Panc1 (cell line): ENCODE measurements at places on chromosomes 13 and 19. TPM values are rescaled to one million over a fixed set of nuclear protein-coding genes. Genes with fewer than 3 reads are reported as not detected.

DNA sequence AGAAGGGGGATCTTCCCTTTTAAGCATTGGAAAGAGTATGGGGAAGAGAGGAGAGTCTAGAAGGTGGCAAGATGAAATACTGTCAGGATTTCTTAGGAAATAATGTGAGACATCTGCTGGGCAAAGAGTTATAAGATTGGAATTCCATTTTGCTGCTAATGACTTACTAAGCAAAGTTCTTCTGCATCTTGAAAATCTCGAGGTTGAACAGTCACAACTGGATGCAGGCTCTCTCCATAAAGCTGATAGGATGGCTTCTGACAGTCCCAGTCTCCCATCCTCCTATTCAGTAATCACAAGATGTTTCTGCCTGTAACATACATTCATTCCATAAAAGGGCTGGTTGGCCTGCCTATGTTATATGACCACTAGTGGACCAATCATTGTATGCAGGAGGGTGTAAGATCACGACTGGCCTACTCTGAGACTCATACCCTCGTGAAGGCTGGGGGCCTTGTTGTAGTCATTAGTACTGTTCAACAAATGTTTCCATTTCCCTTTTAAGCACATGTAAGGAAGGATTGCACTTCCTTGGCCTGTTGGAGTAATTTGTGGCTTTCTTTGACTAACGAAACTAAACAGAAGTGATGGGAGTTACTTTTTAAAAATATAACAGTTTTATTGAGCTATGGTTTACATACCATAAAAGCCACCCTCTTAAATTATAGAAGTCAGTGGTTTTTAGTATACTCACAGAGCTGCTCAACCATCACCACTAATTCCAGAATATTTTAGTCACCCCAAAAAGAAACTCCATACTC, 45.0 kb upstream of the TDRD3 start:
- no peak for DNase-seq

DNA sequence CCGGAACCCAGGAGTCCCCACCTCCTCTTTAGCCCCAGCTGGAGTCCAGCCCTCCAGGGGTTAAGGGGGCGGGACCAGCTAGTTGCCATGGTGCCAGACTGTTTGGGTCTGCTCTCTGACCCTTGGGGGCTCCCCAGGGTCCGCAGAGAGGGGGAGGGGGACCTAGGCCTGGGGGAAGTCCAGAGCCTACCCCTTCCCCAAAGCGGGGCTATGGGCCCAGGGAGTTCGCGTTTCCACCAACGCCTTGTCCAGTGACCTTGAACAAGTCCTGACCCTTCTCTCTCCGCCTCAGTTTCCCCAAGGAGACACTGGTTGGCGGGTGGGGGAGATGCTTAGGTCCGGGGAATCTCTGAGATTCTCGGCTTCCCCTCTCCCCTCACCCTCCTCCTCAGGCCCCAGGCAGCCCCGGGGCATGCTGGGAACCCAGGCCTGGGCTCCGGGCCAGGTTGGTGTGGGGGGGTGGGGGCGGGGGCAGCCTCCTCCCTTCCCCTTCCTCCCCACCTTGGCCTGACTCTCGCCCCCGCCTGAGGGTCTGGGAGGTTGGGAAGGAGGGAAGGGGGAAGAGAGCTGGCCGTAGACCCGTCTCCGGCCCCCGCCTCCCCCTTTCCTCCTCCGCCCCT, 2.6 kb upstream of the SPACA6 start:
- DNase-seq = no peak

- no peak for DNase-seq
These were observed 22.0 kb downstream of the SIN3B start for GRCh38 chr19:16851031-16851712.

GRCh38 chr13:51698352-51698751, 105.6 kb downstream of the DHRS12 start:
- DNase-seq = no peak

Gene TMEM221
- total RNA-seq = 0.39 TPM

Gene CD70
- 45.4 TPM for total RNA-seq
